ENCODE measurements at places on chromosomes 4 and X.
A peak's percentile ranks its signal among the peaks of the same experiment; 100 is the strongest.

DNA sequence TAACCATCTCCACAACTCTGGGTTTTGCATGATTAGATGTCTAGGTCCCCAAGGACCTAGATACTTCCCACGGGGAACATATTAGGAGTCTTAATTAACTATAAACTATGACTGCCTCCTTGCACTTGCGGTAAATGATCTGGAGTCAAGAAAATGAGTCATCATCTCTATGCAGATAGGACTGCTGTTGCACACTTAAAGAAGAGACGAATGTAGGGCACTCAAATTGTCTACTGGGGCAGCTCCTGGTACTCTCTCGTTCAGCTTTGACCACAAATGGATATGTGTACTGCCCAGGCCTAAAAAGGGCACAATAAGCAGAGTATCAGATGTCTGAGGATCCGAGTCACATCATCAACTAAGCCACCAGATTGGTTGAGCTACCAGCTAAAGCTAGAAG lies 1783.4 kb upstream of the AGA start:
- no peak for DNase-seq

DNA sequence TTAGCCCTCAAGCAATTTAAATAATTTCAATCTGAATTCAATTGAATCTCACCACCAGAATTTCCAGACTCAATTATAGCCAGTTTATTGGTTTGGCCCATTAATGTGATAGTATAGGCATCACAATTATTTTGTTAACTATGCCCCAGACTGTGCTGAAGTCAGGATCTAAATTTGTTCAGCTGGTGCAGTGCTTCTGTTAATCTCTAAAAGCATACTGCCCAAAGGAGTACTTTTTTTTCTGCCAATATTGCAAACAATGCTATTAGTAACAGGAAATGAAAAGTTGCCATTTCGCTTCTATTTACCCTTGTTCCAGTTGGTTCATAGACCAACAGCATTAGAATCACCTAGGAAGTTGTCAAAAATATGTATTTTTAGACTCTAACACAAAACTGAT lies 171.0 kb downstream of the GPM6A start:
- DNase-seq = no peak

- DNase-seq = no peak
Observed at GRCh38 chr4:178553201-178553600, 1111.0 kb upstream of the AGA start.

DNA sequence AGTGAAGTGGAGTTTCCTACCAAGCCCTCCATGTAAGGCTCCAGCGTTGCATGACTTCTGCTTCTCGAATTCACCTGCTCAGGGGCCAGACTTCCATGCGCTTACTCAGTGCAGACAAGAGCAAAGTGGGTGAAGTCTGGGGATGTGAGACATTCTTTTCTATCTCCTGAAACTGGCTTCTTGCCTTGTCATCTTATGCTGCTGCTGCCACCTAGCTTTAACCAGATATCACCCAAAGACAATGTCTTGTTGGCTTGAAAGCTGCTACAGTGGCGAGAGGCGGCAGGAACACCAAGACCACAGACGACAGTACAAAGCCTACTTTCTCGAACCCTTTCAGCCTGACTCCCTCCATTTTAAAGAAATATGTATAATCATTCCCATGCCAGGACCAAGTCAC lies 103.6 kb upstream of the ADGRG2 start:
- DNase-seq = no peak

- no peak for DNase-seq
Observed at GRCh38 chrX:111095974-111096895, at the start of gene PAK3. PAK3 (plus strand) TSS chrX:111096191; CDS start chrX:111123104, 26,913 bp downstream.

DNA sequence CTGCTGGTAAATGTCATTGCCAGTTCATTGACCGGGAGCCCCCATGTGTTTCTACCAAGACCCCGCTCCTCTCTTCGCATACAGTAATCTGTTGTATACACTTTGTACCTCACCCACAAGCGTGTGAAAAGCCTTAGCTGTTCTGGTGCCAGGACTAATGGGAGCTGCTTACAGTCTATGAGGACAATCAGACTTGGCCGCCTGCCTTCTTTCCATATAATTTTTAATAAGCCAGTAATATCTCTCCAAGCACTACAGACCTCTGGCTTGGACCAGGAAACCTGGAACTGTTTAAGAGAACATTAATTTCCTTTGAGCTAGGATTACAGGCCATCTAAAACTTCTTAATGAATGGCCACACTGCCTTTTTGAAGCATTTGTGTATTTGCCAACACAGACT lies 149.7 kb upstream of the MSX1 start:
- DNase-seq = no peak

GRCh38 chr4:101222156-101222845 lies 125.0 kb downstream of the PPP3CA start:
- DNase-seq = no peak

GRCh38 chr4:60344908-60345307 lies 855.2 kb upstream of the ADGRL3 start:
- no peak for DNase-seq

GRCh38 chr4:170138580-170139194 lies 48.9 kb upstream of the AADAT start:
- peak; percentile 23 for DNase-seq

GRCh38 chrX:150324919-150325318 lies 38.2 kb upstream of the MAMLD1 start:
- DNase-seq = no peak

DNA sequence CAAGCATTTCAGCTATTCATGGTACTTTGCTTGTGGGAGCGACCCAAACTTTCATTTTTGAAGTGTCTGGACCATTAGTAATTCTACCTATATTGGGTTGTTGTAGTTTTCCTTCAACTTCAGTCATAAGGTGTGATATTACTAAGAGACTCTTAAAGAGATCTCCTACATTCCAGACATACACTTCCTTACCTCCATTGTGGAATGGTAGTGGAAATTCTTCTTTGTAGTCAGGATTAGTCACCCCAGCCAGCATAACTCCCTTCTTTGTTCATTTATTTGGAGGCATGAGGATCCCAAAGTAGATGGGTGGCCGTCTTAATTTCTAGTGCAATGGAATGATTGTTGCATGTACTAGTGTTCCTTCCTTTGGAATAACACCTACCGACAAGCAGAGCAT lies 991.4 kb downstream of the ARAP2 start:
- no peak for DNase-seq

DNA sequence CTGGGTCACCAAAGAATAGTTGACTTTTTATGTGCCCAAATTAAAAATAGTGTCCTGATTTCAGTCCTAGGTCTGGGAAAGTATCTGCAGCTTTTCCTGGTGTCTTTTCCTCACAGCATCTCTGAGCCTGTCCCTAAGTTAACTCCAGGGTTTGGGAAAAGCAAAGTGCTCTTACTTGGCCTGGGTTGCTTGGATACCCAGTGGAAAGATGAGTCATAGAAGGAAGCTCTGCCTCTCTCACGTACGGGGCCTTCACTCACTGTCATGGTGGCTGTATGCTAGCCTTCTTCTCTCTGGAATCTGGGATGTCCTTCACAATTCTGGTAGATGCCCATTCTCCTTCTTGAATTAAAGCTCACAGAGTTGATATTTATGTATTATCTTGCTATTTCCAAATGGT lies 607.3 kb downstream of the ANKRD50 start:
- no peak for DNase-seq

- DNase-seq = no peak
Observed at GRCh38 chr4:85209161-85209560, 242.7 kb upstream of the WDFY3 start.

DNA sequence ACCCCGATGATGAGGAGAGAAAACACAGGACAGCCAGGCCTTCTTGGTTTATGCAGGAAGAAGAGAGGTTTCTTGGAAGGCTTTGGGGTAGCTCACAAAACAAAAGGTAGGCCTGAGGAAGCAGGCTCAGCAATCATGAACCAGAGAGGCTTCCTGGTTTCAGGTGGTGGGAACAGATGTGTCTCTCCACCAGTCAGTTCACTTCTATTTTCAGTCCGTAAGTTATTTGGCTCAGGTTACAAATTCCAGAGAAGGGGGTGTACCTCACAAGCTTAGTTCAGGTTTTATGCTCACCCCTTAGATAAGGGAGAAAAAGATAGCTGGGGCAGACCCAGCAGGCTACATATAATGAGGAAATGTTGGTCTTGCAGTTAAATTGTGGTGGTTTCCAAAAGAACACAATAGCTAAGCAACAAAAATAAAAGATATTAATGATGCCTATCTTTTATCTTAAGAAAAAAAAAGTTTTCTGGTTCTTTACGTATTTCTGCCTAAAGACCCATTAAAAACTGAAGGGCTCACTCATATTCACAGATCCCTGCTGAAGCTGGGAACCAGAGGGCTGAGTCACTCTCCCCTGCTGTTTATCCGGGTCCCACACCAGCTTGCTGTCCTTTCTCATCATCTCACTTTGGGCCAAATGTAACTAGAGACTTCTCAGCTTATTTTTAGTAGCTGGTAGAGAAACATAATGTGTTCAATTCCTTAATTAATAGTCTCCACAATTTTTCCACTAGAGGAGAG lies 177.0 kb downstream of the CAMK2D start:
- no peak for DNase-seq

DNA sequence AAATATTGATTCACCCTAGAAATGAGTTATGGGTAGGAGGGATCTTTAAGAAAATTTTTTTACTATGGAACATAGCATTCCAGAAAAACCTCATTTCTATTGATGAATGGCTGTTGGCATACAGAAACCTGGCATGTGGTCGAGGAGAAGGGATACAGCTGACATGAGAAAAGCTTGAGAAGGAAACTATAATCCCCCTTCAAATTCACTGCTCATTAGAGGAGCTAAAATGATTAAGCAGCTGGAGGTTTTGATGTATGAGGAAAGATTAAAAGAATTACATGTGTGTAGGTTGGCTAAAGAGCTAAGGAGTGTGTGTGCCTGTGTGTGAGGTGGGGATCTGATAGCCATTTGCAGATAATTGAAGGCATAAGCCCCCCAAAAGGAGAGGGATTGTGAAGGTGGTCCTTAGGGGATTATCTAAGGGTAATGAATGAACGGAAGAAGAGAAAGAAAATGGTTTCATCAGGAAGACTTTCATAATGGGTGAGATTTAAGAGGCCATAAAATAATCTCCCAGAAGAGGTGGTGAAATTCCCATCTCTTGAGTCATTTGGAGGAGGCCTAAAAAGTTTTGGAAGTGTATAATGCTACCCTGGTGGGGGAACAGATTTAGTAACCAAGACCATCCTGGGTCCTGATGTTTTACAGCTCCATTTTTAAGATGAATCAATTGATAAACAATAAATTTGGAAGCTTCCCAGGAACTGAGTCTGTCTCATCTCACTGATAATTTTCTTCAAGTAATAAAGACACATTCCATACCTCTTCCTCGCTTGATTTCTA lies 272.0 kb upstream of the HAND2 start:
- no peak for DNase-seq

- DNase-seq = no peak
Observed at GRCh38 chrX:48520976-48521352, 644 bp upstream of the EBP start.

DNA sequence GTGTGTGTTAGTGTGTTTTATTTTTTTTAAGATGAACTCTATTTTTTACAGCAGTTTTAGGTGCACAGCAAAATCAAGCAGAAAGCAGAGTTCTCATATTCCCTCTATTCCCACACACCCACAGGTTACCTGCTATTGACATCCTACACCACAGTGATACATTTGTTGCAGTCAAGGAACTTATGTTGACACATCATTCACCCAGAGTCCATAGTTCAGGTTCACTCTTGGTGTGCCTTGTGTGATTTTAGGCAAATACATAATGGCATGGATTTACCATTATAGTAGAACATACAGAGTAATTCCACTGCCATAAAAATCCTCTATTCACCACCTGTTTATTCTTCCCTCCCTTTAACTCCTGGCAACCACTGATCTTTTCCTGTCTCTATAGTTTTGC lies 28.7 kb downstream of the DIAPH2 start:
- no peak for DNase-seq

DNA sequence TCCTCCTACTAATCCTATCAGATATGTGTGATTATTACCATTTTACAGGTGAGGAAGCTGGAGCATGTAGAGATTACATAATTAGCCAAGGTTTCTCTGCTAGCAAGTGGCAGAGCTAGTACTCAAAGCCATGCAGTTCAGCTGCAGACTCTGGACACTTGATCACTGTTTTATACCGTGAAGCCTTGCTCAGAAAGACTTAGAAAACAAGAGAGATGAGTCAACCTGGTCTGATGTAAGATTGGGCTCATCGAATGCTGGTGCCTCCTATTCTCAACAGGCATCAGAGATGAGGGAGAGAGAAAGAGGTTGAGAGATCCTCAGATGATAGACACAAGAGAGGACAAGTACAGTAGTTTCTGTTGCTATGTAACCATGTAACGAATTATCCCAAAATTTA lies 19.0 kb upstream of the PDE5A start:
- no peak for DNase-seq

DNA sequence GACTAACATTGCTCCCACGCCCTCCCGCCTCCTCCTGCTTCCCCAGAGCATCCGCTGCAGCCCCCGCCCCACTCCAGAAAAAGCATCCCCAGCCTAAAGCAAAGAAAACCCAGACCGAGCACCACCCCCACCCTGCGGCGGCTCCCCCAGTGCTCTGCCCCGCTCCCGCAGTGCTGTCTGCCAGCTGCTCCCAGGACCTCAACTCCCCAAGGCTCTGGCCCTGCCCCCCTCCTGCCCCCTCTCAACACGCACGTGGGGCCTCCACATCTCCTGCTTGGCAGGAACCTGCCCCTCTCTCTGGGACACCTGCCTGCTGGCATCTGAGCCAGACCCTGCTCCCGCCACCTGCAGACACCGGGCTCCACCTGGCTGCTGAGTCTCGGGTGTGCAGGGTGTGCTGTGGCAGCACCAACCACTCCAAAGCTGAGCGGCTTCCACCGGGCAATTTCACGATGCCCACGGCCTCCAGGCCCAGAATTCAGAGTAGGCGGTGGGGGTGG lies 79.4 kb downstream of the FAM53A start:
- DNase-seq = no peak

- no peak for DNase-seq
Observed at GRCh38 chr4:54513204-54513603, 144.6 kb upstream of the KIT start.

DNA sequence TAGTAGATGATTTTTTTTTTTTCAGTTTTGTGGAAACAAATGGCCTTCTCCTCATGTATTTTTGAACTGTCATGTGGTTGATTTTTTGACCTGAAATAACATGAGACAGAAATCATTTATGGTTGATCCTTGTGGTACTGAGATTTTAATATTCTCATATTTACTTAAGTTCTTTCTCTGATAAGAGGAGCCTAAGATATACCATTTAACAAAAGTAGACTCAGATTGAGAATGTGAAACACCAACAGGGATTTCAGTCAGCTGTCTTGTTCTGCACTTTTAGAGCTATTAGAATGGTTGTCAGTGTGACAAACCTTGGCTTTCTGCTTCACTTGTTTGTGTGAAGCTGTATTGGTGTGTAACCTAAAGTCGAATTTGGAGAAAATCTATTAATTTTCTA lies 575.7 kb downstream of the SPOCK3 start:
- DNase-seq = no peak

- no peak for DNase-seq
Observed at GRCh38 chr4:151876381-151876988, 115.7 kb upstream of the GATB start.

- no peak for DNase-seq
Observed at GRCh38 chrX:19893727-19894126, 6.3 kb upstream of the SH3KBP1 start.

All from stimulated activated CD8-positive, alpha-beta memory T cell treated with anti-CD3 and anti-CD28 coated beads, Interleukin-4, amount 100 ng/mL, for 1 hour (primary cell).